ENCODE measurements at places on chromosomes 6 and 20.

DNA sequence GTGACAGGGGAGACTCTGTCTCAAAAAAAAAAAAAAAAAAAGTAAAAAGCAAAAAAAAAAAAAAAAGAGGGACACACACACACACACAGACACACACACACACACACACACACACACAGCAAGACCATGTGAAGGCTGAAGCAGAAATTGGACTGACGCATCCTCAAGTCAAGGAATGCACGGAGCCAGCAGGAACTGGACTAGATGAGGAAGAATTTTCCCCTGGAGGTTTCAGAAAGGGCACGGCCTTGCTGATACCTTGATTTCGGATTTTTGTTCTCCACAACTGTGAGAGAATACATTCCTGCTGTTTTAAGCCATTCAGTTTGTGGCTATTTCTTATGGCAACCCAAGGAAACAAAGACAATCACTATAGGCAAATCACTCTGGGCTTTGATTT lies 176.9 kb upstream of the SALL4 start:
- DNase-seq, result no peak

- no peak for DNase-seq
These were observed 1.2 kb downstream of the MAS1L start for GRCh38 chr6:29486577-29486976.

GRCh38 chr6:68069921-68070710 lies 565.0 kb upstream of the ADGRB3 start:
- no peak for DNase-seq

GRCh38 chr6:16802071-16802470 lies 40.8 kb upstream of the ATXN1 start:
- DNase-seq, result no peak

GRCh38 chr6:42040856-42041480 lies 9.4 kb upstream of the TAF8 start:
- no peak for DNase-seq

- DNase-seq, result peak; percentile 60
These were observed 53.2 kb downstream of the PTPN1 start for GRCh38 chr20:50563133-50563944.

DNA sequence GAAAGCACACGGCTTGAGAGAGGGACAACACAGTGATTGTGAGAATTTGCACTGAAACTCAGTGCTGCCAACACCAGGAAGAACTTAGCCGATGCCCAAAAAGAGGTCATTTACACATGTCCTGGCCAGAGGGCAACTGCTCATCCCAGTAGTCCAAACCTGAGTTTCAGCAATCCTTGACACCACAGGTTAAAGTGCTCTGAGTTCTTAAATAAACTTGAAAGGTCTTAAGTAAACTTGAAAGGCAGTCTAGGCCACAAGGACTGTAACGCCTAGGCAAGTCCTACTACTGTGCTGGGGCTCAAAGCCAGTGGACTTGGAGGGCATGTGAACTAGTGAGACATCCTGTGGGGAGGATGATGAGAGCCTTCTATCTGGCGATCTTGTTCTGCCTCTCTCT lies 14.1 kb downstream of the SNX14 start:
- DNase-seq, result no peak

DNA sequence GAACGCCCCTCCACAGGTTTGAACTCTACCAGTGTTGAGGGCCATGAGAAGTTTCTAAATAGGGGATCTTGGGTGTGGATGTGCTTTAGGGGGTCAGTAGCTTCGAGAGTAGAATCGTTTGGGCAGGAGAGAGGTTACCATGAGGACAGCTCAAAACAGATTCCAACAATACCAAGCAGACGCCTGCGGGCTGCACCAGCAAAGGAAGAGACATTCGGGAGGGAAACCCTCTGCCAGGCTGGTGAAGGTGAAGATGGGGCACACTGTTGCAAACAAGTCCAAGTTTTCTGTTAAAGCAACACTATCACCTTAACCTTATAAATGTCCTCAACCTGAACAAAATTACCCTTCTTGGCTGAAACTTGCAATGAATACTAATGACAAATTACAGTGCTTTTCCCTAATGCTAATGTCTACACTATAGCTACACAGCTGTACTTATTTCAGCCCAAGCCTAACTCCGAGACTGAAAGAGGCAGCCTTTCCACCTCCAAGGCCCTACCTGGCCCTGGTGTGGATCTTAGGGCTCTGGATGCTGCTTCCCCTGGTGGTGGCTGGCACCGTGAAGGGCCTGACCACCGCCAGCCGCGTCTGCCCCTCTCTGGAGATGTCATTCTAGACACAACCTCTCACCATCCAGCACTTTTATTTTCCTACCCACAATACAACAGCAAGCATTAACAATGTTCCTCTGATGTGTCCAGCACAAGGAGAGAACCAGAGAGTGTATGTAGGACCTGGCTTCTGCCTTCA lies 80.1 kb downstream of the DLL1 start:
- no peak for DNase-seq

GRCh38 chr20:36305602-36306551 lies at the start of gene DLGAP4:
TSS of gene DLGAP4 (plus strand) at chr20:36306339. CDS start at chr20:36431718, 125,379 bp downstream.
- no peak for DNase-seq

DNA sequence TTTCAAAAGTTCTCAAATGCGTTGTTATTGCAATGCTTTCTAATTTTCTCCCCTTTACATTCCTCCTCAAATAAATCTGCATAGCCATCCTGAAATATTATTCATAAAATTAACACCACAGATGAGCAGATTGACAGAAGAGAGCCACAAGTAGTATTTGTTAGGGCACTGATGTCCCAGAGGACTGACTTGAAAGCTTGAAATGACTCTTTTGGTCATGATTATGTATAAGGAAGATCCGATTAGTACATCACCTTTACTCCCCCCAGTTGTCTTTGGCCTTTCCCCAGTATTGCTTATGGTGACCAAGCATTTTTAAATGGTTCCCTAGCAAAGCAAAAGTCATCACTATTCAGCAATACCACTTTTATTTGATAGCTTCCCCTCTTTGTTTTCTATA lies 187.6 kb downstream of the ADAT2 start:
- DNase-seq, result no peak

- DNase-seq, result peak; percentile 9
These were observed 98.1 kb upstream of the VSTM2L start for GRCh38 chr20:37804584-37805566.

GRCh38 chr20:17584689-17585088 lies 14.8 kb downstream of the DSTN start:
- no peak for DNase-seq

- DNase-seq, result no peak
These were observed 4.4 kb downstream of the PYGB start for GRCh38 chr20:25252230-25252651.

DNA sequence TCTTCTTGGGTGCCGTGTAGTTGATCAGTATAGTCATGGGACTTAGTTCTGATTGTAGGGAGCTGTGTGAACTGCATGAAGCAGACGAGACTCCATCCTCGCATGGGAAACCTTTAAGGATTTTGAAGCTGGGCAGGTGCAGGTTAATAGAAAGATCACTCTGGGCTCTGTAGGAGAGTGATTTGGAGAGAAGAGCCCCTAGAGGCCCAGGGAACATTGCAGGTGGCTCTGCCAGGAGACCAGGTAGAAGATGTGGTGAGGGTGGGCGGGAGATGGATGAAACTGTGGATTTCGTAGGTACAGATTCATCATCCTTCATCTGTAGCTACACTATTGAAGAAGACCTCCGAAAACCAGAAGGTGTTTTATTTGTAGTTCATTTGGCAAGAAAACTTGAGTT lies 53.3 kb downstream of the UTRN start:
- DNase-seq, result no peak

DNA sequence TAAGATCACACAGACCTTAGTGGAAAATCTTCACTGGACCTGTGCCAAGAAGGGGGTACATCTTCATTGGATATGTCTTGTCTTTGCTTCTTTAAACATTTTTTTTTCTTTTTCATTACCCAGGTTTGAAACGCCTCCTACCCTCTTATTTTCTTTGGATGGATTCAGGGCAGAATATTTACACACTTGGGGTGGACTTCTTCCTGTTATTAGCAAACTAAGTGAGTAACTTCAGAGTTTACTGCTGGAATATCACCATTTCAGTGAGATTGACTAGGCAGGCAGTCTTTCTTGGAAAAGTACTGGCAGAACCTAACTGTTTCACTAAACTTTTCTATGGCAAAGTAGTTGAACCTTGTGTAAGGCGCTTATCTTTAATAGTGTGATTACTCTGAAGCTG lies 47.0 kb downstream of the ENPP1 start:
- no peak for DNase-seq

DNA sequence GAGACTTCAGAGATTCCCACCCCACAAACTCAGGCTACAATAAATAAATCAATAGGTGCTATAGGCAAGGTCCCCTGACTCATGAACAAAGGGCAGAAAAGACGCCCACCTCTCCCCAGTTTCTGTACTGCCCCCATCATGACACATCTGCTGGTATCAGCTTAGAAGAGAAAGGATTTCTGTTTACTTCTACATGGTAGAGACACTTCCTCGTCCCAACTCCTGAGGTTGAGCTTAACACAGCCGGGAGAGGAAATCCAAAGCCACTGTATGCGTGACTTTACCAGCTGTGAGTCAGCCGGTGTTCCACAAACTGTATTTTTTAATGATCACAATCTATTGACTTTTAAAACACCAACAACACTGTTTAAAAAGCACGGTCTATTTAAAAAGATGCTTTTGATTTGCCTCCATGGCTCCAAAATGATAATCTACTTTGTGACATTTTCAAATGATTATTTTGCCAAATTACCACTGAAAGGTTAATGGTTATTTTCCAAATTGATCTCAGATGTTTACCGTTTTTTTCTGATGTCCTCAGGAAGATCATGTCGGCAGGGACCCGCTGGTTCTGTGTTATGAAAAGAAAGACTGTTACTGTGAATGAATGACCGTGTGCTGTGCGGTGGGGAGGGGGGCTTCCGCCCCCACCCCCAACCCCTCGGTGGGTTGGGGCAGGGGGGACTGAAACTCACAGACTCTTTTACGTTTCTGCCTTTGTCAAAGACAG lies 72.5 kb downstream of the ATP9A start:
- DNase-seq, result no peak

- no peak for DNase-seq
These were observed 91.3 kb upstream of the DTNBP1 start for GRCh38 chr6:15754035-15754705.

- no peak for DNase-seq
These were observed 614.5 kb downstream of the PHF3 start for GRCh38 chr6:64250126-64250525.

GRCh38 chr20:60113024-60113724 lies 155.0 kb downstream of the CDH26 start:
- DNase-seq, result no peak

GRCh38 chr6:106750142-106750918 lies 121.0 kb downstream of the QRSL1 start:
- DNase-seq, result peak; percentile 17

GRCh38 chr6:88167352-88167937 lies 1.3 kb upstream of the CNR1 start:
- DNase-seq, result no peak

DNA sequence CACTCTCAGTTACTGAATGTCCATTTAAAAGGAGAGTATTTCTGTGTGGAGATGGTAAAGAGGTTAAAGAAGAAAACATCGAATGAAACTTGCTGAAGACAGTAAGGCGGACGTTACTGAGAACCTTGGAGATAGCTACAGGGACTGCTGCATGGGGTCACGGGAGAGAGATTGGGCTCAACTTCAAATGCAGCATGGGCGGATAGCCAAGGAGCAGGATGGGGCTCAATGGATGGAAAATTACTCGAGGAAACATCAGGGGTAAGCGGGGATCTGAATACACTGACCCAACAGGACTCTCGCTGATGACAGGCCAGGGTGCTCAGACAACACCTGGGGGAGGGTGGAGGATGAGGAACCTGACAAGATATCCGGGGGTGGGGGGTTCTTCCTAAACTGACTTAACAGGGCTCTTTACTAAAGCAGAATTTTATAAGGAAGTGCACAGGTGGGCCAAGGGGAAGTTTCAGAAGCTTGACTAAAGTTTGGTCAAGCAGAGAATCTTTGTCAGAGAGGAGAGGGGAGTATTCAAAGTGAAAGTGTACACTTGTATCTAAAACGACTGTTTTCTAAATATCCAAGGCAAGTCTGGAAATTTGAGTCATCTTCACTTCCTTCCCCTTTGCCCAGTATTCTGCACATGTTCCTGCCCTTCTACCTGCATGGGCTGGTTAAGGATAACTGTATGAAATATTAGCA lies 22.8 kb downstream of the ECT2L start:
- DNase-seq, result no peak

- no peak for DNase-seq
These were observed 3.4 kb downstream of the ZNF512B start for GRCh38 chr20:63966172-63966943.

- DNase-seq, result no peak
These were observed 2.8 kb downstream of the ZFP57 start for GRCh38 chr6:29678114-29678513.

DNA sequence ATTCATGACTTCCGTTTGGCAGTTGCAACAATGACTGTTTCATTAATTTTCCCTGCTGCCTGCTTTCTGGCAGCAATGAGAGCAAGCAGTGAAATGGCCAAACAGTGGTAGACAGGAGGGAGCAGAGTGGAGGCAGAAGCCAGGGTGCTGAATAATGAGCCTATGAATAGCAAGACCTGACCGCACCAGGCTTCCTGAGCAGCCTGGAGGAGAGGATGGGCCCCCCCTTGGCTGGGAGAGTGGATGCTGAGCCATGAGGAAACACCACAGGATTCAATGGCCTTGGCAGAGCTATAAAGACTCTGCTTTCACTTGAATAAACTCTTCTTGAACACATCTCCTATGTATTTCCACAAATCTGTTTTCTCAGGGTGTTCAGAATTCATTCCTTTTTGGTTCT lies 68.1 kb upstream of the SNRPB2 start:
- no peak for DNase-seq

GRCh38 chr6:142380626-142381025 lies 78.8 kb downstream of the ADGRG6 start:
- no peak for DNase-seq

GRCh38 chr6:134077301-134077700 lies 24.9 kb upstream of the SLC2A12 start:
- DNase-seq, result no peak

DNA sequence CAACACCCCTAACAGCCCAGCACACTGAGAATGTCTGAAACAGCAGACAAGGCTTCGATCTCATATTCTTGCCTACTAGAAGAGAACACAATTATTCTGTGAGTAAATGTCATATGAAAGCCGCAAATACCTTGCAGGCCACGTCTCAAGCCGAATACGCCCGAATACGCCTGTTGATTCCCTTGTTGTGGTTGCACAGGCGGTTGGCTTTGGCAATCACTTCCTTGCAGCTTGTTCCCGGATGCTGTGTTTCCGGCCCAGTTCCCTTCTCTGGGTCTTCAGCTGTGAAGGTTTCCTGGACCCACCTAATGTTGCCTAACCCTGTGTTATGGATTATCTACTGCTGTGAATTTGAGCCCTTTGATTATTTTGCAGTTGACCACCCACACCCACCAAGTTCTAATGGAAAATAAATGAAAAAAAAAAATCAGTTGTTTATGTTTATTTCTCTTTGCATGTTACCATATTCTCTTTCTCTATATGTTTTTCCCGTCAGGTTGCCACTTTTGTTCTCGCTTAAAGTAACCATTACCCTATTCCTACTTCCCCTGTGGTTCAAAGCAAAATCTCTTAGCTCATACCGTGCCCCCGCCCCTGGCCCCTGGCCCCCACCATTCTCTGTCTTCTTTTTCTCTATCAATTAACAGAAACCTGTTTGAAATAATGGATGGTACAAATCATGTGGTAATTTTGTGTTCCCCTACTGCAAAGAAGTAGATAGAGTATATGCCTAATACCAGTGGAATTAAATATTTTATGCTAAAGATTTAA lies 172.4 kb downstream of the ADGB start:
- no peak for DNase-seq

- DNase-seq, result no peak
These were observed 184.3 kb downstream of the THBS2 start for GRCh38 chr6:169069356-169069755.
